ENCODE measurements at places on chromosomes 11 and 22. TPM values are rescaled to one million over a fixed set of nuclear protein-coding genes. Genes with fewer than 3 reads are reported as not detected.
A peak's percentile ranks its signal among the peaks of the same experiment; 100 is the strongest.

GRCh38 chr11:11081288-11081687 lies 223.4 kb upstream of the ZBED5 start:
- DNase-seq, result no peak

DNA sequence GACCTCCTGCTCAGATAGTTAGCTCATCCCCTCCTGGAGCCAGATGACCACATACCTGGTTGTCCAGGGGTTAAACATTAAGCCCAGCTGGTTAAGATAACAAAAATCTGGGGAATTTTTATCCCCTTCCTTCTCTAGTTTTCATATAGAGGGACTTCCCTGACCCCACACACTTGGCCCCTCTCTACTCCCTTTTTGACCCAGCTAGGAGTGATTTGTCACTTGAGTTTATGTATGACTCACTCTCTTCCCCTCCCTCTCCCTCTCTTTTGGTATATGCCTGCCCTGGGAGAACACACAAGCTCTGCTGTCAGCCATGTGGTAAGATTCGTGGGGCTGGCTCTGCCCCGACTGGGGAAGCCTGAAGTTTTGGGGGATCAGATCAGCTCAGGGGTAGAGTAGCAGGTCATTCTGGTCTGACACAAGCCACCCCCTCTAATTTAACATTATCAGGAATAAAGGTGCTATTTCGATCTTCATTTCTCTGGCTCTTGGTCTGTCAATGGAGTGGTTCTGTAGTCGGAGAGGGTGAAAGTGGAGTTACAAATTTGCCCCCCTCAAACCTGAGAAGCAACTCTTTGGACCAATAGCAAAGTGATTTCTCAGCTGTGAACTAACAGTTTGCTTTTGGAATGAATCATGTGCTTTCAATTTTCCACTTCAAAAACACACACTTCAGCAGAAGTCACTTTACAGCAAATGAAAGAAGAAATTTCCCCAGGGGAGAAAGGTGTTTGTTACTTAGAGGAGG lies 415.3 kb upstream of the CADM1 start:
- DNase-seq, result no peak

GRCh38 chr22:27099946-27100722 lies 442.7 kb downstream of the MIAT start:
- peak; percentile 81 for DNase-seq

PI4KA gene
- 61.9 TPM for total RNA-seq

- no peak for DNase-seq
These were observed 88.6 kb upstream of the RCN1 start for GRCh38 chr11:32002311-32002710.

Measured in osteoblast (primary cell).